Globus pallidus (tissue), 1 donor: ENCODE measurements at places on chromosomes 6 and 20.

DNA sequence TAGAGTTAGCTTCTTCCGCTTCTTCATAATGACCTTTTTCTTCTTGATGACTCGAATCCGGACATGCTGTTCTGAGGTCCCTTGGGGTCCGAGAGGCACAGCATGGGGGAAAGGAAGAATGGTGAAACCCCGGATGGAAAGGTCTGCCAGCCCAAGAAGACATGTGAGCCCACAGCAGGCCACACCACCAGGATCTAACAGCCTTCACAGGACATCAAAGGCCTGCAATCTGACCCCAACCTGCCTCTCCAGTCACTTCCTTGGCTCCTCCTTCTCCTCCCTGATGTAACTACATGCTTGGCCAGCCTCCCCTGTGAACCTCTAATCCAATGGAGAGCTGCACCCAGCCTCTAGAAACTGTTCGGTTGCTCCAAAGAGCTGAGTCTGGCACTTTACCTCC lies 1.6 kb downstream of the CPXM1 start:
- no peak for DNase-seq

- no peak for DNase-seq
Measured at GRCh38 chr6:132280436-132280835, 120.8 kb downstream of the MOXD1 start.

- no peak for DNase-seq
Measured at GRCh38 chr20:23145281-23145700, 59.2 kb upstream of the CD93 start.

DNA sequence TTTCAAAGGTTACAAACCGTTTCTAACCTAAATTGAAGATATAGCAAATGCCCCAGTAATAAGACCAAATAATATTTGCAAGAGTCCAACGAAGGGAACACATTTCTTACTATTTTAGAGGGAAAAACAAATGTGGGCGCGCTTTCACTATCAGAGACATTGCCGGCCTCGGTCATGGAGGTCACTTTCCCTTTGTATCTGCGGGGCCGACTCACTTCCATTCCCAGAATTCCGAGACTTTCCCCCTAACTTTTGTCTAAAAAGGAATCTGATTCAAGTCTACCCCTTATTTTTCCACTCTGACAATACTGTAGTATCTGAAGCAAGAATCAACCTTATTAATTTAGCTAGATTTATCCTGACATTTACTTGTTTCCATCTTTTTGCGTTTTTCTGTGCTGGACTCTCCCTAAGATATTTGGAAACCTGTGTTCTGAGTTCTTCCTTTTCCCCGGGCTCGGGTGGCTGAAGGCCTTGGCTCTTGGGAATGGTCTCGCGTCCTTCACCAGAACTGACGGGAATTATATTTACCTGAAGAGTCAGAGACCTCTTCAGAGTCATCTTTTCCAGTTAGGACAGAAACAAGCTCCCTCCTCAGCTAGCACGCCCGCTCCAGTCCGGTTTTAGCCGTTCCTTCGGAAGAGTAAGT lies 71.8 kb upstream of the ZNF184 start:
- no peak for DNase-seq

- no peak for DNase-seq
Measured at GRCh38 chr6:144064402-144065212, 30.8 kb downstream of the SF3B5 start.

DNA sequence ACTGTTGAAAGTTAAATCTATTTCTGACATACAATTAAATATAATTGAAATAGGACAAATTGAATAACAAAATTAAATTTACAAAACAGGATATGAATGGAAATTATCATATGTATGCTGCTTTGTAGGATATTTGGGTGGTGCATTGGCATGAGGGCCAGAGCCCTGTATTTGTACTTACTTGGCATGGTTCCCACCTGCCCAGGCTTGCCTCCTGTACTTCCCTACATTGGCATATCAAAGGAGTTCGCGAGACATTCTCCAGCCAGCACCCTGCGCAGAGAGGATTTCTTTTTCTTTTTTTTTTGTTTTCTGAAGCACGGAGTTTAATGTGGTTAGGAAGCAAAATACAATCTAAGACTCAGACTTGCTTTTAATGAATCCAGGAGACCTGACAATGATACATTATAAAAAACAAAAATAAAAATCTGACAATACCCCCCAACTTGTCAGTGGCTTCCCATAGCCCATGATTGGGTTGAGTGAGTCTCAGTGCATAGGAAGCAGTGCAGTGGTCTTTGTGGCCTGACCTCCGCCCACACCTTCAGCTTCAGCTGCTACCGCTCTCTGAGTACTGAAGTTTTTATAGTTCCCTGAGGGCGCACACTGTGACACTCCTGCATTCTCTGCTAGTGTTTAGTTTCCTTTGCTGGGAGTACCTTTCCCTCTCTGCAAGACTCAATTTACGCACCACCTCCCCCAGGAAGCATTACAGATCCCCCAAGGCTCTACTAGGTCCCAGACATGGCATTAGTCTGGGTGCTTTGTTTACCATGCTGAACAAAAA lies 440.8 kb downstream of the UTRN start:
- DNase-seq = no peak

GRCh38 chr20:33621717-33622400 lies 40.3 kb upstream of the C20orf144 start:
- no peak for DNase-seq

DNA sequence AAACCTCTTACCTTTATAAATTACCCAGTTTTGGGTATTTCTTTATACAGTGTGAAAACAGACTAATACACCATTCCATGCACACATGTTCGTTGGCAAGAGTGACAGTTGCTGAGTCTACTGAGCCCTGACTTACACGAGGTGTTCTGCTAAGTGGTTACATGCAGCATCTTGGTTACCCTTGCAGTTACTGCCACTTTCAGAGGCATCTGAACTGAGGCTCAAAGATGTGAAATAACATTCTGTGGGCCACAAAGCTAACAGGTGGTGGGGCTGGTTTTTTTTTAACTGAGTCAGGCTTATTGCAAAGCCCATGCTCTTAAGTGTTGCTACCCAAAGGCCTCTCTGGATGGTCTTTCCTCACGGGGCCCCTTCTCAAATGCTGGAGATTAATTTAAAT lies 54.4 kb upstream of the GTSF1L start:
- DNase-seq = no peak

- no peak for DNase-seq
Measured at GRCh38 chr6:845566-845965, 152.6 kb upstream of the EXOC2 start.

DNA sequence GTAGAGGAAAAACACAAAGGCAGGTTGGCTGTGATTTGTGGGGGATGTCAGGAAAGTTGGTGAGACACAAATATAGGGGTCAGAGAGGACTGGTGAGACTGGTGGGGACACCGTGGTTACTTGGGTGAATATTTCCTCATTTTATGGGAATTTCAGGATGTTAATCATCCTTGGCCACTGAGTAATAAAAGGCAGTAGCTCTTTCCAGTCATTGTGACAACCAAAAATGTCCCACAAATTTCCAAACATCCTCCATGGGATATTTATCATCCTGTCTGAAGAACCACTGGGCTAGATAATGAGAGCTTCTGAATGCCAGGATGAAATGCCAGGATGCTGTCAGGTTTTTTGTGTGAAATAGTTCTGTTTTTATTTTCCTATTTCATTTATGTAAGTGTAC lies 374.1 kb downstream of the CD109 start:
- no peak for DNase-seq

GRCh38 chr6:112439010-112439409 lies 91.9 kb downstream of the RFPL4B start:
- DNase-seq = no peak

DNA sequence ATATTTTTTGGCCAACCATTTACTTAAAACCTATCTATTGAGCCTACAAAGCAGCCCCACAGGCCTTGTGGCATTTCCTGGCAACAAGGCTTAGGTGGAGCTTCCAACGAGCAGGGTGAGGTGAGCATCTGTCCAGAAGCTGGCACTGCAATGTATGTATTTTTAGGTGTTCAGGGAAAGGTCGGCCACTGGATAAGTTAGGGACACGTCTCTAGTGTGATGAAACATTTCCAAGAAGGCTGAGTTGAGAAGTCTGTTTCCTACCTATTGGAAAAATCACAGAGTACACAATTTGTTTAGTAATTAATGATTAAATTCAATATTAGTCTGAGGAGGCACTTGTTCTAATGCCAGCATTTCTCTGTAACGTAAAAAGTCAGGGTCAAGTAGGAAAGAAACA lies 17.8 kb upstream of the RCAN2 start:
- DNase-seq = no peak

- no peak for DNase-seq
Measured at GRCh38 chr20:22213271-22213670, 371.1 kb downstream of the FOXA2 start.

DNA sequence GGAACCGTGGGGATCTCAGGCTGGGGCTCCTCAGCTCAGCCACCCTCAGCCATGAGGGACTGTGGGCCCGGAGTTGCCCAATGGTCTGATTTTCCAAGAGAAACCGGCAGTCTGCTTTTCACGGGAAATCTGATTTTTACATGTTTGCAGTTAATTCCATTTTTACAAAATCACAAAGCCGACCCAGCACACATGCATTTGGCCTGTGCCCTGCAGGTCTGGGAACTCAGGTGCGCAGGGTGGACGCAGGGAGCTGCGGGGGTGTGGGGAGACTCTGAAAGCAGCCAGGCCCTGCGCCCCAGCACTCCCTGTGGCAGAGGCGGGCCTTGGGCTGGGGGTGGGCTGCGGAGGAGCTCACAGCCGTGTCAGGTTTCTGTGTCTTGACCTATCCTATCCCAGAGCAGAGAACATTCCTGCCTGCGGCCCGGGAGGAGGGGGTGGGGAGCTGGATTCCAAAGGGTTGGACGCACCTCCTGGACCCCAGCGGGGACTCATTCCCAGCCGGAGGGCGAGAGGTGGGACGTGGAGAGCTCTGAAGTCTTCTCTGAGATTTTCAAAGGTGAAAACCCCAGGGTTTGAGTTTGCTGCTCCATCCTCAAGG lies 60.6 kb downstream of the ADNP start:
- no peak for DNase-seq

DNA sequence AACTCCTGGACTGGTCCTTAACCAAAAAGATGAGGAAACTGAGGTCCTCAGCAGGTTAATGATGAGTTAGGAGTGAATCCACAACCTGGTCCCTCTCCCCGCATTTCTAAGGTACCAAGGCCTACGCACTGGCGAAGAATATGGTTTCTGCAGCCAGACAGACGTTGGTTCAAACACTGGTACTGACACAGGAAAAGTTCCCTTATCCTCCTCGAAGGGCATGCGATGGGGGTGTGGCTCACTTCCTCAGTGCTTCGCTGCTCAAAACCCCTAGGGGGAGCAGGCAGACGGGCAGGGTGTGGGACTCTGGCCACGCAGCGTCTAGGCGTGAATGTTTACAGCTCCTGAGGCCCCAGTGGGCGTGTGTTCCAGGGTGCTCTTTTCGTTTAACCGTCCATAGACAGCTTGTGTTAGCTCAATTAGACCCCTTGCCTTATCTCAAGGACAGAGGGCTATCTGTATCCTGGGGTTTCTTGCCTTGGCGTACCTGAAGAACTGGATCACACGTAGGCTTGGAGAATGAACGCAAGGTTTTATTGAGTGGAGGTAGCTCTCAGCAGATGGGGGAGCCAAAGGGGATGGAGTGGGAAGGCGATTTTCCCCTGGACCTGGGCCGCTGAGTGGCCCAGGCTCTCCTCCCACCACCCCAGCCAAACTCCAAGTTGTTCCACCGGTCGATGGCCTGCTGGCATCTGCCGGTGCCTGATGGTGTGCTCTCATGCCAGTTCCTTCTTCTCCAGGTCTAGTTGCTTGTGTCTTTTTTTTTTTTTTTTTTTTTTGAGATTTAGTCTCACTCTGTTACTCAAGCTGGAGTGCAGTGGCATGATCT lies 31.8 kb upstream of the PTPN1 start:
- DNase-seq = peak; percentile 25

GRCh38 chr6:31710523-31711219 lies 4.0 kb downstream of the LY6G6F start:
- DNase-seq = no peak
